CD4-positive, alpha-beta T cell treated with Interferon alpha-2 for 1 hour (primary cell): ENCODE measurements at places on chromosomes 12 and 14.

GRCh38 chr14:60656686-60657455 is 7.6 kb upstream of the SIX1 start:
- DNase-seq: no peak

DNA sequence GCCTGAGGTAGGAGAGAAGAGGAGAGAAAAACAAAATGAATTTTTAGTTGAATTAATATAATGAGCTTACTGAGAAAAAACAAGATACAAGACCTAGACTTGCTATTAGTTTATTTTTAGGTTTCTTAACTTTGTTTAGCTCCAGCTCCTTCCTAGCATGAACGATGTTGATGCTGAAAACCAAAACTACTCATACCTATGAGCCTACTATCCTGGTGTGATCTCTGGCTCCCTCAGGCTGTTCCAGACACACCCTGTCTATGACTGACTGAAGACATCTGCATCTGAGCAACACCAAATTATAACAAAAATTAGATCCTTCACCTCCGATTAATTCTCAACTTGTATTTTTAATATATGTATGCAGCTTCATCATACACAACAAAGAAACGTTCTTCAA is 190.4 kb downstream of the SLC5A8 start:
- DNase-seq: no peak

DNA sequence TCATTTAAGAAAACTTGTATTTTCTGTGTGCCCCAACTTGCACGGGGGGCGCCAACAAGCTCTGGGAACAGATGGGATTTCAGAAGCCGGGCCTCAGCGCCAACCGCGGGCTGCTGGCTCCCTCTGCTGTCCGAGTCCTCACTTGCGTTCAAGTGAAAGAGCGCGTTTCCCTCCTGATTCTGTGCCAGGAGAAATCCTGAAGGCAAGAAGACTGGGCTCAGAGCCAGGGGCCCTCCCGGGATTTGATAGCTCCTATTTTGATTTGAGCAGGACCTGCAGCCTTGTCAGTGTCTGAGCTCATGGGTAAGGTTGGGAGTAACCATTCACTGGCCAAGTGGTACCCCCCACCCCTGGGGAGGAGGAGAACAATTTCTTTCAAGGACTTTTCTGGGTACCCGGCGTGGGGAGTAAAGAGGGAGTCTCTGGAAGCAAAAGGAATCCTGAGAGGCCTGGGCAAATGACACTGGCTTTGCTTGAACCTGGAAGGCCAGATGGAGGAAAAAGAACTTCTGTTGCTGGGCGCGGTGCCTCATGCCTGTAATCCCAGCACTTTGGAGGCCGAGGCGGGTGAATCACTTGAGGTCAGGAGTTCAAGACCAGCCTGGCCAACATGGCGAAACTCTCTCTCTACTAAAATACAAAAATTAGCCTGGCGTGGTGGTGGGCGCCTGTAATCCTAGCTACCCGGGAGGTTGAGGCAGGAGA is 179.0 kb upstream of the RGS6 start:
- DNase-seq: peak; percentile 71

DNA sequence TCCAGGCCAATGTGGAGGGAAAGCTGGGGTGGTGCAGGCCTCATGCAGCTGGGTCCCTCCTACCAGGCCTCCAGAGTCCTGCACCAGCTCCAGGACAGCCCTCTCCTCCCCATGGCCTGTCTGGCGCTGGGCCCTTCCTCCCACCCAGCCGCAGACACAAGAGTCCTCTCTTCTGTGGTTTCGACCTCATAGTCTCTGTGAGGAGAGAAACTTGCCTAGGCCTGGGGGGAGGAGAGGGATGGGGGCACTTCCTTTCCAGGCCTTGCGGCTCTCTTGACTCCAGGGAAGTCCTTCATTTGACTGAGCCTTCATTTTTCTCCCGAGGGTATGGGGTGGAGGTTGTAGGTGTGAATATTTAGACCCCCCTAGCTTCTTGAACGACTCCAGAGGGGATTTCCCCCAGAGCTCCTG is 2.3 kb downstream of the MMP14 start:
- no peak for DNase-seq

DNA sequence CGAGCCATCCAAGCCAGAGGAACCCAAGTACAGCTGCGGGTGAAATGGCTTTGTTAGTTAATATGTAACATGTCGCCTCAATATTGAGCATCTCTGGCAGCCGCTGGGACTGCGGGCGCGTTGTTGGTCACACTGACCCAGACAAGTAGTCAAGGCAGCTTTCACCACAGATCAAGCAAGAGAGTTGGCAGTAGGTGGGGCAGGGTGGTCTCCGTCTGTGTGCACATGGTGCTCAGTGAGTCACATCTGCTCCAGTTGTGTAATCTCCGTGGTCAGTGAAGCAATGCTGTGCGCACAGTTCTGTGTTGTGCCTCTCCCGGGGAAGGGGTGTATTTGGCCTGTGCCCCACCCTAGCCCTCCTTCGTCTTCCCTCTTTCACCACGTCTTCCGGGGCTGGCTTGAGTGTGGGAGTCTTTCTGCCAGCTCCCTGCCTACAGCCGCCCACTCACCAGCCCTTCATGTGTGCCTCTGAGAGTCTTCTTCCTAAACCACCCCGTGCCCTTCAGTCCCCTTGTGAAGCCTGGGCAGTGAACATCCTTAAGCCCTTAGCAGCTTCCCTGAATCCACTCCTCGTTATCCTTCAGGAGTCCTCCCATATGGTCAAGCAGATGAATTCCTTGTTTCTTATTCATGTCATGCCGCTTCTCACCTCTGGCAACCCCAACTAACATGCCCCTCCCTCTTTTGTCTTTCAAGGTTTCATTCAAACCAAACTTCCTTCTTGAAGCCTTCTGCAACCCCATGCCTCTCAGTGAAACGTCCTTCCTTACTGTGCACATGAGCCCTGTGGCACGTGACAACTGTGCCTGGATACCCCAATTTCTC is 242.1 kb downstream of the CACNA1C start:
- DNase-seq: peak; percentile 69

GRCh38 chr14:66495218-66496098 is 9.3 kb downstream of the CCDC196 start:
- peak; percentile 28 for DNase-seq
